ENCODE measurements at places on chromosomes 1 and 21.
A peak's percentile ranks its signal among the peaks of the same experiment; 100 is the strongest.

- DNase-seq = peak; percentile 51
Observed at GRCh38 chr21:36321325-36322082, 1.5 kb downstream of the MORC3 start.

GRCh38 chr1:198672124-198672523, 33.3 kb downstream of the PTPRC start:
- DNase-seq = no peak

DNA sequence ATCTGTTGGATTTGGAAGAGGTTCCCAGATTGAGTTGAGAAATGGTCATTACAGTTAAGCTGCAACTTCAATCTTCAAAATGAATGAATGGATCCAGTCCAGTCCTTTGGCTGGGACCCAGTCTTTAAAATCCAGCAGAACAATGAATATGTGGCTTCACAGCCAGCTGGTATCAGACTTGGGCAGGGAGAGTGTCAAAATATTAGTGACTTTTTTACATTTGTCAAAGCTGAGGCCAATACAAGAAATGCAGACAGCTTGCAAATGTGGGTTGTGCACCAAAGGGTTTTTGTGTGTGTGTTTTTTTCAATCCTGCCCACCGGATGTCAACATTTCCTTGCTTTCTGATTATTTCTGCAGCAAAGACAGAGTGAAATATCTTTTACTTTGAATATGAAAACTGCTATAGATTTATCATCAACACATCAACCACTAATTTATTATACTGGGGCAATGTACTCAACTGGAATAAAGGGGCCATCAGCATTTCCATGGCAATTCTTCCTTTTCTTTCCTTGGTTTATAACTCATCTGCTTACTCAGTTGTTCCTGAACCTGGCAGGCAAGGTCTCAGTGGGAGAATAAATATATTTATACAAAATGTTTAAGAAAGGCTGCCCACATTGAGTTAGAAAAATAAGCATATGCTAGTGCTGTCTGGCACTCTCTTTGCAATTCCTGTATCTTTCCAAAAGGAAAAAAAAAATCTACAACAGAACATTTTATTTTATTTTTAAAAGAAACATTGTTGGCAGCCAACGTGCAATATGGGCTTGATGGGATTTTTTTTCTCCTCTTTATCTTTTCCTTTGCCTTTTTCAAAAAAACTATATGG, 491.6 kb upstream of the C1orf87 start:
- no peak for DNase-seq

- DNase-seq = no peak
Observed at GRCh38 chr21:17491716-17492414, 21.0 kb upstream of the CXADR start.

- no peak for DNase-seq
Observed at GRCh38 chr1:206575165-206575893, 36.9 kb downstream of the EIF2D start.

GRCh38 chr1:223831755-223832636, 13.8 kb downstream of the TP53BP2 start:
- DNase-seq = no peak

- no peak for DNase-seq
Observed at GRCh38 chr1:10495475-10495817, 20.7 kb downstream of the PEX14 start.

DNA sequence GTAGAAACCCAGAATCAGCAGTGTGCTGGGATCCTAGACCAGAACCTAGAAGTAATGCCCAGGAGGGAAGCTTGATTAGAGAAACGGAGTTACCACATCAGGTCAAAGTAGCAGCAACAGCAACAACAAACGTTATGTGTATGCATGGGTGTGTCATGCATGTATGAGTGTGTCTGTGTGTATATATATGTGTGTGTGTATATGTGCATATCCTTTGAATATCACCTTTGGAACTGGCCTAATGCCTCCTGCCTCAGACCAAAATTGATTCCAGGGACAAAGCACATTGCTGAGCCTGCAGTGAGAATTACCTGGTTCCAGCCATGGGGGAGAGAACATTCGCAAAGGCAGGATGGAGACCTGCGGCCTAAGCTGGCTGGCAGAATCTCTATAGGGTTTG, 55.9 kb downstream of the MAP10 start:
- DNase-seq = no peak

- DNase-seq = no peak
Observed at GRCh38 chr21:46617267-46618051, 12.6 kb upstream of the S100B start.

DNA sequence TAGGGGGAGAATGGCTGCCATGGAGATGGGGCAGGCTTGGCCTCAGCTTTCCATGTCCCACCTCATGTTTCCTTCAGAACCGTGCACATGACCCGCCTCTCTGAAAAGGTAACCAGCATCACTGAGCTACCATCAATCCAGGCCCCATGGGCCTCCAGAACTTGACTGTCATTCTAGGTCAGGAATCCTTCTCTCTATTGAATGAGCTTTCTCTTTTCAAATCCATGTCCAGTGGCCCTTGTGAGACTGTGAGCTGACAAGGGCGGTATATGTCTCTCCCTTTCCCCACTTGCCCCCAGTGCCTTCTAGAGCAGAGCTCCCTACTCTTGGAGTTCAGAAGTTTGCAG, 4.4 kb downstream of the CSRP1 start:
- DNase-seq = no peak

DNA sequence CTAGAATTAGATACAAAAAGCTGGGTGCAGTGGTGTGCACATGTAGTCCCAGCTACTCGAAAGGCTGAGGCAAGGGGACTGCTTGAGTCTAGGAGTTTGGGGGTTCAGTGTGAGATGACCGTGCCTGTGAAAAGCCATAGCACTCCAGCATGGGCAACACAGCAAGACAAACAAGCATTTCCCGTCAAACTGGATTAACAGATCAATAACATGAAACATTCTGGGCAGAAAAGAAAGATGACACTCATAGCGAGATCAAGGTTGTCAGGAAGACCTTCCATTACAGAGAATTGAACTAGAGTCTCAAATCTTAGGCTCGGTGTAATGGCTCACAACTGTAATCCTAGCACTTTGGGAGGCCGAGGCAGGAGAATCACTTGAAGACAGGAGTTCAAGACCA, 14.0 kb downstream of the TFB2M start:
- DNase-seq = no peak

GRCh38 chr1:197915862-197916499, 1.2 kb upstream of the LHX9 start:
- peak; percentile 89 for DNase-seq

DNA sequence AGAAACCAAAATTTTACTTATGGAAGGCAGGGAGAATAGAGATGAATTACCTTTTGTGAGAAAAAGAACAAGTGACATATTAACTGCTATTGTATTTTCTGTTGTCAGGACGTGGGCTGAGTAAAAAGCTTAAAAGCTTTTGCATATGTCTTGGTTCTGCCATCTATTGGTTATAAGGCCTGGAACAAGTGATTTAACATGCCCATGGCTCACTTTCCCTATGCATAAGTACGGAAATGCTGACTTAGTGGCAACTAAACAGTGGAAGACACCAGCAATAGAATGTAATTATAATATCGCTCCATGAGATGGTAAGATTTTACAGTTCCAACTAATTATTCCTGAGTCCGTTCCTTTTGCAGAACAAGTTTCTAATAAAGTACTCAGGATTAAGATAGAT, 6.7 kb upstream of the CTSS start:
- DNase-seq = no peak

DNA sequence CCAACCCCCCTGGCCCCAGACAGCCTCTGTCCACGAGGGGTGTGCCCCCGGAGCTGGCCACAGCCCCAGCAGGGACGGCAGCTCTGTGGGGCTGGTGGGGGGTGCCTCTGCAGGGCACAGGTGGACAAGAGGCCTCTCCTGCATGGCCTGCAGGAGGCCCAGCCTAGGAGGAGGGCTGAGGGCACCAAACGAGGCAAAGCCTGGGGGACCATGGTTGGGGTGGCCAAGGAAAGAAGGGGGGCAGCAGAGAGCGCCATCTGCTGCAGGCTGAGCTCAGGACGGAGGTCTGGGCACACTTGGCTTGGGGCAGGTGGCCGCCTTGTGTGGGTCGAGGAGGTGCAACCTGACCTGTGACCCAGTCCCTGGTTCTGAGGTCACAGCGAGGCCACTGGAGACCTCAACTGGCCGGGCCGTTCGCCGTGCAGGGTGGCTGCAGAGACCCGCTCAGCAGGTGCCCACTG, 27.3 kb downstream of the RRP1 start:
- no peak for DNase-seq

Data from ecto neural progenitor cell (in vitro differentiated cells).